ENCODE measurements at places on chromosomes 5 and 9.
A peak's percentile ranks its signal among the peaks of the same experiment; 100 is the strongest.

- DNase-seq, result no peak
Measured at GRCh38 chr5:98339141-98339848, 434.2 kb upstream of the RGMB start.

DNA sequence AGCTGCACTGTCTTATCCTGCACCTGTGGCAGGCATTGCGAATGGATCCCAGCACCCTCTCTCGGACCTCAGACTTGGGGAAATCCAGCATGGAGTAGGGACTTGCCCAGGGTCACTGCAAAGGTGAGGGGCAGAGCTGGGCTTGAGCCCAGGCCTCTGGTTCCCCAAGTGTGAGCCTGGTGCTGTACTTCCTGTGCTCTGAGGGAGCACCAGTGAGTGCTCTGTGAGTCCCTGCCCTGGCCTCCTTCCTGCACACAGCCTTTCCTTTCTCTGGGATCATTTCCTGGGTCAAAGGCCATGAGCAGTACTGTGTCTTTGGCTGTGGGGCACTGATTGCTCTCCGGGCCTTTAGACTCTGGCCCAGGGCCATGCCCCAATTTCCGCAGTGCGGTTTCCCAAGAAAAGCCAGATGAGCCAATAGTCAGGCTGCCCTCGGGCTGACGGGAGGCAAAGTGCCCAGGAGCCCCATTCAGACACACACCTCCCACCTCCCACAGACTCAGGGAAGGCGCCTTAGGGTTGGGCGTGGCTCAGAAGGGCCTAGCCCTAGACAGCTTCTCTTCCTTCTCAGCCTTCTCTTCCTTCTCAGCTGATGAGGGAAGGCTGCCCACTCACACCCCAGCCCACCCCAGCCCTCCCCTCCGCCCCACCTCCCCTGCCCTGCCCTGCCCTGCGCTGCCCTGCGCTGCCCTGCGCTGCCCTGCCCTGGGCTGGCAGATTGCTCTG, 23.3 kb upstream of the TRIM14 start:
- no peak for DNase-seq

DNA sequence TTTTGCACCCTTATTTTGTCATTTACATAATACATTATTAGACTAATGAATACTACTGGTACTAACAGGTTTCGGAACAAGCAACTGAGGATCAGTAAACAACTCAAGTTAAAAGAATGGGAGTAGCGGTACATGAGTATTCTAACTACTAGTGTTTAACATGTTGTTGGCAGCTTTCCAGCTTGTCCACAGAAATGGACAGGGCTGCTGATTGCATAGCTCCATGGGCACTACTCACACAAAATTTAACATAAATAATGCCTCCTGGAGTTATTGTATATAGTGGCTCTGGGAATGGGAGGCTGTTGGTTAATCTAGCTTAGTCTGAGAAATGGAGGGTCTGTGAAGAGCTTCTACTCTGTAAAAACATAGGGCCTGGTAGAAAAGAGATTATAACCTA, 6.7 kb downstream of the NCBP1 start:
- no peak for DNase-seq

DNA sequence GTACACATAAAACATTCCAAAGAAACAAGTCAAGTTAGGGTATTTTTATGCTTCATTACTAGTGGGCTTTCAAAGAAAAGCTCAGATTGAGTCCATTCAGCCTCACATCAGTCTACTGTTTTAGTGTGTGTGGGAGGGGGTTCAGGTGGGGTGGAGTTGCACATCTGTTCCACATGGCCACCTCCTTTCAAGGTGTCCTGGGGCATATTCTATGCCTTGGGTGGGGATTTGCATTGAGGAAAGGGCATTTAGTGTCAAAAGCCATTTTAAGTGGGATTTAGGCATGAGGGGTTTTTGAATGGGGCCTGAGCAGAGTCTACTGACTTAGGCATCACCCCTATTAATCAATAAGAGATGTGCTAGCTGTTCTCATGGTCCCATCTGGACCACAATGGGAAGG, 983.1 kb downstream of the TLE4 start:
- no peak for DNase-seq

- peak; percentile 43 for DNase-seq
Measured at GRCh38 chr9:33750307-33750838, 45.0 kb upstream of the PRSS3 start.

GRCh38 chr9:34518110-34518616, 4.6 kb downstream of the ENHO start:
- no peak for DNase-seq

- no peak for DNase-seq
Measured at GRCh38 chr9:131142160-131142559, 16.8 kb downstream of the NUP214 start.

- DNase-seq, result no peak
Measured at GRCh38 chr5:178537467-178538371, 52.5 kb downstream of the COL23A1 start.

DNA sequence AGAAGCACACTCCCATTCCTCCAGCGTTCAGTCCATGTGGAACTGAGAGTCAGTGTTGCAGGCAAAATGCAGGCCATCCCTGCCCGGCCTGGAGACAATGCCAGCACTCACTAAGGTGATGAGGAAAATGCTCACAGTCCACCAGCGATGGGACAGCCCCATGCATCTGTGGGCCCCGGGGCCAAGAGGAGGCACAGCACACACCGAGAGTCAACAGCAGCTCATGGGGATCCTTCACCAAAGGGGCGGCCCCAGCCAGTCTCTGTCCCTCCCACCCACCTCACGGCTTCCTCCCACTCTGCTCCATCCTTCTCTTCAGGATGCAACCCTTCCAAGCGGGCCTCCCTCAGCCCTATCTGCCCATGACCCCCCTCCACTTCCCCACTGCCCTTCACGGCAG, 6.2 kb downstream of the SEMA4D start:
- DNase-seq, result no peak

DNA sequence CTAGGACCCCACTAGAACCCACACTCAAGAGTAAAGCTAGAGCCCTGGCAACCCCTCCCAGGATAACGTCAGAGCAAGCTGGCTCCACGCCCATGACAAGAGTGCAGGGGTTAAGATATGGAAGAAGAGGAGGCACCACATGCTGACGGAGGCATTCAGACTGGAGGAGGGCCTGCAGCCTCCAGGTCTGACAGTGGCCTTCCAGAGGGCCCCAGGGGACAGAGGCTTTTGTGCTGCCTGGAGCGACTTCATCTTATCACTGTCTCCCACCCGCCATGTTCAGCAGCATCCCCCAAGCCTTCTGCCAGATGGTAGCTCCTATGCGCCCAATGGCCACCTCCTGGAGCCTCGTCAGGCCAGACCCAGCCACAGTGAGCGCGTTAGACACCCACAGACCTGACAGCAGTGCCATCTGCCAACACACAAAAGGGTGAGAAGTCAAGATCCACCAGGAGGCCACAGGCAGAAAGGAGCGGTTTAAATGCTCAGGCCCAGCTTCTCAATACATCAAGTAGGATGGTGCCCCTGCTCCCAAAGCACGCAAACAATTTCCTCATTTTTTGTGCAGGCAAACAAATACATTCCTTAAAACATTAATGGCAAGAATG, 65.8 kb downstream of the C5orf15 start:
- DNase-seq, result no peak

DNA sequence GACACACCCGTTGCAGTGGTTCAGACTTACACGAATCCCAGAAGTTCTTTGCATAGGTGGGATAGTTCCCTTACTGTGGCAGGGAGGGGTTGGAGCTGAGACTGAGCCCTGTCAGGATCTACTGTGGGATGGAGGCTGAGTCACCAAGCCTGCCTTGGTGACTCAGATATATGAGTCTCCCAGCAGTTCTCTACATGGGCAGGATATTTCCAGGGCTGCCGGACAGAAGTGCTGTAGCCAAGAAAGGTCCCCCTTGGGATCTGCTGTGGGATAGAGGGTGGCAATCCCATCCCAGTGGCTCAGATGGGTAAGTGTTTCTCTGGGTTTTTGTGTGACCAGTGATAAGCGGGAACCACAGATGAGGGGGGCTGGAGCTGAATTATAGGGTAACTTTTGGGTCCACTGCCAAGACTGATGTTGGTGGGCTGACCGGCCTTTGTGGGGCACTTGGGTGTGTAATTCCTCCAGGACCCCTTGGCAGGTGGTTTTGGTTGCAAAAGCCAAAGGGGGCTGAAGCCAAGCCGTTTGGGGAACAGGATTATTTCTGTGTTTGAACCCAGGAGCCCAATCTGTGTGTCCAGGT, 18.7 kb downstream of the XRCC4 start:
- no peak for DNase-seq

- DNase-seq, result no peak
Measured at GRCh38 chr5:116779846-116780245, 205.2 kb upstream of the SEMA6A start.
